ENCODE measurements at places on chromosomes 16 and 17. TPM values are rescaled to one million over a fixed set of nuclear protein-coding genes. Genes with fewer than 3 reads are reported as not detected.

DNA sequence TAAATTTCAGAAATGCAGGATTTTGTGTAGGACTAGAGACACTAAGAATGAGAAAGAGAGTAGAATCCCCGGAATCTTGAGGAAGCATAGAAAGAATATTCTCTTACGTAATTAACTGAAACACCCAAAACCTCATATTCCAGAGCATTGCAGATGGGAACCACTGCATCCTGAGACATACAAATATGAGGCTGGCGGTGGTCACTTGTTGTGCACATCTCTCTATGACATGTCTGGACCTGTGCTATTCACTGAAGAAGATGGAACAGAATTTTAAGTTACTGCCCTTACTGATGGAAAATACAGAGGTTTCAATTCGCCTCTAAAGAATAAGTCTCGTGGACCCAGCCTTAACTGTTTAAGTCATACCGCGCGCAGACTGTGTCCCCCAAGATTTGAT, 806 bp downstream of the RAD51C start:
- DNase-seq = no peak

DNA sequence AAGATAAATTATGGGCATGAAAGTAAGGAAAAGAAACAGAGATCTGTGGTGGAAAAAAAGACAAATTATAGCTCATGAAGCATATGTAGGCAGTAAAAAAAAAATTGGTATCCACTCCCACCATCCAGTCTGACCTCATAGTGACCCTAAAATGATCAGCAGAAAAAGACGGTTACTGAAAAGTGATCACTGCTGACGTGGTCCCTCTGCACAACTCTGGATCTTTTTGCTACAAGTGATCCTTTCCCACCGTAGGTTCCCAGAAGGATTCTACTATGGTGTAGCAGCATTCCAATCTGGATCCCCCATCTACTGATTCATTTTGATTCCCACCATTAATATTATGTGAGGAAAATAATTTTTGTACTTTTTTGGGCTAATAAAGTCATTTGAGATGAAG, 10.9 kb upstream of the CHST6 start:
- no peak for DNase-seq

GRCh38 chr16:24178496-24178895, 77.6 kb upstream of the CACNG3 start:
- no peak for DNase-seq

GRCh38 chr17:16877099-16877498, 94.8 kb downstream of the TNFRSF13B start:
- DNase-seq = no peak

GRCh38 chr17:63445954-63446752, at the start of gene CYB561:
TSS of gene CYB561 (minus strand) at chr17:63446306. CDS start at chr17:63437547, 8,759 bp downstream.
- DNase-seq = peak; percentile 66

DNA sequence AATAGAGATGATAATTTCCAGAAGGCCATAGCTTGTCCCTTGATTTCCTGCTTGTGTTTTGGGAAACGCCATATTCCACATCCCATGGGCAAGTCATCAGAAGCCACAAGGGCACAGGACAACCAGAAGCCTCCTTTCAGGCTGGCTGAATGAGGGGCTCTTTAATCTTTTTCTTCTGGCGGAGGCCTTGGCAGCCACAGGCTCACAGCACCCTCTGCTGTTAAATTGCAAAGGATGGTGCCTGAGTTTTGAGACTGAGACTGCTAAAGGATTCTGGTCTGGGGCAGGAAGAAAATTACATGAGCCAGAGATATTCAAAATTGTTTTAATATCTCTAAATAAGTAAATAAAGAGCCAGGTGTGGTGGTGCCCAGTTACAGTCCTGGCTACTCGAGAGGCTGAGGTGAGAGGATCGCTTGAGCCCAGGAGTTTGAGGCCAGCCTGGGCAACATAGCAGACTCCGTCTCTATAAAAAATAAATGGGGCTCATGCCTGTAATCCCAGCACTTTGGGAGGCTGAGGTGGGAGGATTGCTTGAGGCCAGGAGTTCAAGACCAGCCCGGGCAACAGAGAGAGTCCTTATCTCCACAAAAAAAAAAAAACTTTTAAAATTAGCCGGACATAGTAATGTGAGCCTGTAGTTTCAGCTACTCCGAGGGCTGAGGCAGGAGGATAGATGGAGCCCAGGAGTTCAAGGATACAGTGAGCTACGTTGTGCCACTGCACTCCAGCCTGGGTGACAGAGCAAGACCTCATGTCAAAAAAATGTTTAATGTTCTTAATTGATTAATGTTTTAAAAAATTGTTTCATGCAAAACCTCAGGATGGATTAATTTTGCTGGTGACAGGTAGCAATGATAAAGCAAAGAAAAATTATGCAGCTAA, 26.3 kb downstream of the AARSD1 start:
- peak; percentile 48 for DNase-seq

- DNase-seq = no peak
Measured at GRCh38 chr16:69219279-69219678, 32.3 kb downstream of the SNTB2 start.

DNA sequence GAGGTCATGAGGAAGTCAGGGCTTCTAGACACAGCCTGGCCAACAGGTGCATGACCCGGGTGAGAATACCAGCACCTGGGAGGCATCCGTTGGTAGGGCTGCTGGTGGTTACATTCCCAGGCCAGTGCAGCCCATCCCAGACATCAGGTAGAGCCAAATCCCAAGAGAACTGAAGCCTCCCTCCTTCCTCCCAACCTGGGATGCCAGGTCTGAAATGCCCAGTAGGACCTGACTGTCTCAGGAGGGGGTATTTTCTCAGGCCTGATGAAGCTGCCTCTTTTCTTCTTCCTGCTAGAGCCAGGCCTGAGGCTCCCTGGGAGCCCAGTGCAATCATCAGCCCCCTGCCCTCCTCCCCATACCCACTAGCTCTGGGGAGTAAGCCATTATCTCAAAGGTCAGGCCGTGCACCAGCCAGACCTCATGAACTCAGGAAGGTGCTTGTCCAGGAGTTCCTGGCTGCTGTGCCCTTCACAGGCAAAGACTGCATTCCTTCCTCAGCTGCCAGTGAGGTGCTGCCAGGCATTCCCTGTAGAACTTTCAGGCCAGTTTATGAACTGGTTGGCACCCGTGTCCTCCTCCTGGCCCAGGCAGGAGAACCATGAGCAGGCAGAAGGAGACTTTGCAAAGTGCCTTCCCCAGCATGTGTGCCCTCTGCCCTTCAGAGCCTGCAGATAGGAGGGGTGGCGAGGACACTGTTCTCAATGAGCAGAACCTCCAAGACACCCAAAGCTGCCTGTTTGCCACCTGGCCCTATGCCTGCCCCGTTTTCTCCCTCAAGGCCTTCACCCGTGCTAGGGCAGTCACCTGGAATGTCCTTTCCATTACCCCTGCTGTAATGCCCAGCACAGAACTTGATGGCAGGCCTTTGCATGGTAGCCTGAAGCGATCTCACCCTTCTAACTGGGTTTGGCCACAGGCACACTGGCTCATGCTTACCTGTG, 7.6 kb downstream of the TBX2 start:
- no peak for DNase-seq

GRCh38 chr16:77093309-77093708, 97.7 kb upstream of the MON1B start:
- DNase-seq = no peak

GRCh38 chr17:69450918-69451317, 36.4 kb downstream of the MAP2K6 start:
- DNase-seq = no peak

- DNase-seq = no peak
Measured at GRCh38 chr17:64060331-64060730, 39.9 kb upstream of the ICAM2 start.

DNA sequence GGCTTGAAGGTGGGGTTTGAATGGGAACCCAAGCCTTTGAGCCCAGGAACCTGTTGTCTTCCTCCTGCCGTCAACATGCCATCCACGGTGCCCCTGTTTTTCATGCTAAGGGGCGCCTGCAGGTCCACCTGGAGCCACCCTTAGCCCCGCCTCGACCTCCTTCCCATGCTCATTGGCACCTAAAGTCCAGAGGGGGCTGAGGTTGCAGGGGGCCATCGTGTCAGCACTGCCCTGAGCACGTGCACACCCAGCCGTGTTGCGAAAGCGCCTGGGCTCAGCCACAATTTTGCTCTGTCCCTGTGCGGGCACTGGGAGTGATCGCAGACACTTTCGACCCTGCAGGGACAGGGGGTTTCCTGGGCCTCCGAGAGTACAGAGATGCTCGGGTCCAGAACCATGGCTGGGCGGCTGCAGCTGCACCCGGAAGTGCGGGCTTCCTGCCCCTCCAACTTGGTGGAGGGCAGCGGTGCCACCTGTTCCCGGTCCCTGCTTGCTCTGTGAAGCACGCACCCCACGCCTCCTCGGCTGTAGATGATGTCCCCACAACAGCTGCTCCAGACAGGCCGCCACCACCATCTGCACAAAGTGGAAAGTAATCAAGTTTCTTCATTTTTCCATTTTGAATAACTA, 454.7 kb downstream of the CDH8 start:
- no peak for DNase-seq

- no peak for DNase-seq
Measured at GRCh38 chr16:12405089-12405488, 398.6 kb downstream of the CPPED1 start.

- no peak for DNase-seq
Measured at GRCh38 chr17:44501866-44502375, 1.3 kb downstream of the GPATCH8 start.

GRCh38 chr16:29663016-29663806, at the start of gene SPN:
TSS of gene SPN (plus strand) at chr16:29663247. CDS start at chr16:29663729, 482 bp downstream.
- DNase-seq = no peak

- no peak for DNase-seq
Measured at GRCh38 chr17:69577098-69577497, 162.6 kb downstream of the MAP2K6 start.

GRCh38 chr17:77501101-77501566, 360.4 kb downstream of the SEC14L1 start:
- no peak for DNase-seq

DNA sequence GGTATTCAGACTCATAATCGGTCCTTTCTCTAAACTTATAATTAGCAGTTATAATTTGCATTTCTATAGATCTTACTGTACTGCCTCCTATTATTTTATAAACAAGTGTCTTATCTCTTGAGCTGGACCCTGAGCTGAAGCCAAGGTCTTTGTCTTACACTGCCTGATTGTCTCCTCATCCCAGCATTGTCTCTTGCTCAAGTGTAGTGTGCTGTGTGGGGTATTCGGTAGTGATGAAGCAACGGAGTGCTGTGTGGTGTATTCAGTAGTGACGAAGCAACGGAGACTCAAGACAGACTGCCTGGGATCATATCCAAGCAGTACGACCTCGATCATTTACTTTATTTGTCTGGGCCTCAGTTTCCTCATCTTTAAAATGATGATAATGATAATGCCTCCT, 69.3 kb downstream of the COX10 start:
- no peak for DNase-seq

- DNase-seq = no peak
Measured at GRCh38 chr16:1908184-1908583, 10.0 kb downstream of the HS3ST6 start.

GRCh38 chr17:3660311-3660891, 8.0 kb downstream of the TAX1BP3 start:
- DNase-seq = no peak

Gene GRB7
- 0.41 TPM for total RNA-seq

Gene RHOT2
- total RNA-seq = 6.5 TPM

Gene ITGAL
- not detected for total RNA-seq

Gene PRDM7
- not detected for total RNA-seq

Gene LRRC36
- 0.79 TPM for total RNA-seq

Gene MPV17L
- total RNA-seq = not detected

Gene LRRC37A
- total RNA-seq = 0.33 TPM

Gene KCNJ16
- total RNA-seq = not detected

Gene ABCC6
- 1.6 TPM for total RNA-seq

Gene TPSAB1
- not detected for total RNA-seq

Gene DOC2B
- total RNA-seq = not detected

Gene LDHD
- total RNA-seq = 0.10 TPM

Gene TMEM238L
- total RNA-seq = not detected
